ENCODE measurements at places on chromosomes 6 and 20.

- DNase-seq, result no peak
Observed at GRCh38 chr6:19824058-19824807, 12.9 kb upstream of the ID4 start.

GRCh38 chr6:129860908-129861665 lies at the start of gene TMEM244:
Gene TMEM244, minus strand, starts transcription at chr6:129861315. Its CDS starts 127 bp downstream, at chr6:129861188.
- no peak for DNase-seq

GRCh38 chr6:83108378-83108777 lies 40.9 kb downstream of the DOP1A start:
- no peak for DNase-seq

DNA sequence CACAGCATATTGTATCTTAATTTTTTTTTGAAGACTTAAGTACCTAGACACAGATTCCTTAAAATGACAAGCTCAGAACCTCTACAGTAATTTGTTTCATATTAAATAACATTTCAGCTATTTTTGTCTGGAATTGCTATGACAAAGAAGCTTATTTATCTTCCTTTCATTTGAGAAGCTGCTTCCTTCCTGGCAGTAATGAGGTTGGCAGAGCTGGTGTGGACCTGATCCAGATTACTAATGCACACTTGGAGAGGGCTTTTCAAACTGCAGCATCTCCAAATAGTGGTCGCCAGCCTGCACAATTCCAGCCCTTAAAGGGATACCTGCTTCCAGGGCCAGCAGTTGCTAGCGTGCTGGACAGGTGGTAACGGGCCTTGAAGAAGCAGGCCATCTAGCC lies 12.1 kb downstream of the PTCHD4 start:
- no peak for DNase-seq

- no peak for DNase-seq
Observed at GRCh38 chr20:24764794-24765202, 184.3 kb upstream of the CST7 start.

GRCh38 chr20:19761326-19761725 lies 3.3 kb downstream of the RIN2 start:
- no peak for DNase-seq

- DNase-seq, result no peak
Observed at GRCh38 chr20:49867453-49868215, 47.7 kb downstream of the SPATA2 start.

DNA sequence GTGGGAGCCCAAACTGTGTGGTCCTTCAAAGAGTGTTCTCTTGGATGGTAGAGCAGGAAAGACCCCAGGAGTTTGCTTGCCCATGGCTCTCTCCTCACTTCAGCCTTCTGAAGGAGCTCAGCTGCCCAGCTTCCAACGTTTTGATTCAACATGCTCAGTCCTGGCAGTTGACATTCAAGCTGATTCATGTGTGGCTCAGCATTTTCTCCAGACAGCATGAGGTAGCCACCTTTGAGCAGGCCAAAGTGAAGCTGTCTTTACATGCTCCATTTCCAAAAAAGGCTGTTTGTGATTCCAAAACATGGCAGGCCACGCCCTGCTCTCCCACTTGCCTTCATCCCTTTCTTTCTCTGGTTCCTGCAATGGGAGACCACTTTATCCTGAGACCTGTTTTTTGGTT lies 280.2 kb downstream of the TBC1D7 start:
- no peak for DNase-seq

GRCh38 chr6:162712694-162713093 lies 14.9 kb downstream of the PRKN start:
- DNase-seq, result no peak

DNA sequence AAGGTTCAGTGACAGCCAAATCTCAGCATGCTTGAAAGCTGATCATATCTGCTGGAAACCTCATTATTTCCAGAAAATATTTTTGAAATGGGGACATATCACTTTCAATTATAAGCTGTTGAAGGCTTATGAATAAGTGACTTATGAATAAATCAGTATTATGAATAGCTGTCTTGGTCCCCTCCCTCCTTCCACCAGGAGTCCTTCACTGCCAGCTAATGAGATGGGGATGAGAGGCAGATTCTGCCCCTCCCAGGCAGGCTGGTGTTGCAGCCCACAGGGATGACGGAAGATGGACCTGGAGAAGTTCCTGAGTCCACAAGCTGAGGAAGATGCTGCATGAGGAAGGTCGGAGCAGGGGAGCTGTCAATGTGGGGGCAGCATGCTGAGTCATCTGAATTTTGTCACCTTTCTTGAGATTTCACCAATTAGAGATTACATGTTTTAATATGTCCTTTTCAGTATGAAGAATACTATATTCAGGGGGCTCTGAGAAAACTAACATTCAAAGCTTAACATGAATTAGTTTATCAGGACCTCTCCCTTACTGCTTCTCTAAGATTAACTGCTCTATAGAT lies 112.2 kb downstream of the DTNBP1 start:
- no peak for DNase-seq

DNA sequence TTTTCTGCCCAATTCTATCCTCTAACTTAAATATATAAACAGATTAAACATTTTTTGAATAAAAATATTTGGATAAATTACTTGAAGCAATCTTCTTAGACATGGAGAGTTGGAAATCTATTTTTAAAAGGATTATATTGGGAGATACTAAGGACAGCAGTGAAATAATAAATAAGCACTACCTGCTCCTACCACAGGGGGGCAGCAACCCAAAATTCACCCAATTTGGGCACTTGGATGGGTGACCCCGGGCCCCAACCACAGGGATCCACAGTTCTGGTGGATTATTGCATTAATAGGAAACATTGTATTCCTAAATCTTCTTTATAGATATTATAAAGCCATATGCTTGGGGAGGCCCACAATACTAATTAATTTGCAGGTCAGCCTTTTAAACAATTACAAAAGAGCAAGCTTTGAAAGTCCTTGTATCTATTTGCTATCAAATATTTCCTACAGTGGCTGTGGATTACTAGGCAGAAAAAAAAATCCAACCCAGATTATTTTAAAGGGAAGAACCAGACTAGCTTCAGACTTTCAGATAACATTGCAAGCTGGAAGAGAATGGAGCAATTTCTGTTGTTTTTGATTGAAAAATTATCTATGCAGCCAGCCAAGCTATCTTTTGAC lies 66.4 kb upstream of the PDE10A start:
- peak; percentile 2 for DNase-seq

DNA sequence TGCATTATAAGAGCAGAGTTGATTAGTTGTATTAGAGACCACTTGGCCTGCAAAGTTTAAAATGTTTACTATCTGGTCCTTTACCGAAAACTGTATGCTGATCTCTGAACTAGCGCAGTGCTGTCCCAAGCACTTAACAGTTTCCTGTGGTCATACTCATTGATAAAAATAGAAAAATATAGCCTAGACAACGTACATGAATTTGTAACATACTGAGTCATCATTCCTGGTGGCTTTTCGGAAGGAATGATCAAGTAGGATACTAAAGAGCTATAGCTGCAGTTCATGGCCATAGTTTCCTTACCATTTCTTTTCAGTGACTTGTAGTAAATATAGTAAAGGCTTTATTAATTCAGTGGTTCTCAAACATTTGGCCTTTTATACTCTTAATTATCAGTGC lies 18.4 kb downstream of the TTK start:
- DNase-seq, result no peak

- DNase-seq, result no peak
Observed at GRCh38 chr6:122268394-122268793, 131.1 kb upstream of the HSF2 start.

- DNase-seq, result no peak
Observed at GRCh38 chr20:61803416-61803914, 262.2 kb downstream of the TAF4 start.

DNA sequence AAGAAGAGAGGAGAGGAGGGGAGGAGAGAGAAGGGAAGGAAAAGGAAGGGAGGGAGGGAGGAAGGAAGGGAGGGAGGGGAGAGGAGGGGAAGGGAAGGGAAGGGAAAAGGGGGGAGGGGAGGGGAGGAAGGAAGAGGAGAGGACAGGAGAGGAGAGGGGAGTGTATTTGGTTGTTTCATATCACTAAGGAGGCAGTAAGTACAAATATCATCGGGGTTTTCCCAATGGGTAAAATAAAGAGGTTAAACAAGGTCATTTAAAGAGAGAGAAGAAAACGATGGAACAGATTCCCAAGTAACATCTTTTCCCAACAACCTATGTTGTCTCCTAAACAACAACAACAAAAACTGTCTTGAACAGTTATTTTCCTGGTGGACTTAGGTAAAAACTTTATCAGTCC lies 43.6 kb downstream of the MBOAT1 start:
- no peak for DNase-seq
